Mesenchymal stem cell (in vitro differentiated cells and primary cell): ENCODE measurements at places on chromosomes 4 and X.

DNA sequence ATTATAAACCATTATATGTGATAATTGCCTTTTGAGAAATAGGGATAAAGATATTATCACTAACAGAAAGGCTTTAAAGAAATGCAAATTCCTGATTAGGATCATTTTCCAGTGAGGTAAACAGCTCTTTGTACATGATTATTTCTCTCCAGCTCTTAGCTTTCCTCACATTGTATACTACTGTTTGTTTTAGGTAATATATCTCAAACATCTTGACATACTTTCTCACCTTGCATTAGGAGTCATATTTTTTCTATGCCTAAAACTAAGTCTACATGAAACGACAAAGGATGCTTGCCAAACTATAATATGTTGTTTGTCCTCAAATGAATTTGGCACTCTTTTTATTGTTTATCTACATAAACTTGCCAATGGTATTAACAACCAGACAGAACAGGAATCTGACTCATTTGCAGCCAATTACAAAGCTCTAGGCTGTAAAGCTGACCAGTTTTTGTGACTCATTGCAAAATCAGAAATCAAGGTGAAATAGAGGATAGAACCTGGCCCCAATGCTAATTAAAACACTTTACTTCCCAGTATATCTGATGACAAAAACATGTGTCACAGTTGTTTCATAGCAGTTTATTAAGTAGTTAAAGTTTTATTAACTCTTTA, 107.0 kb downstream of the IQCM start:
- H3K27ac ChIP-seq: no peak overlapping the region
- no peak overlapping the region for H3K4me3 ChIP-seq
- no peaks in the 10 kb centered on the region for H3K36me3 ChIP-seq
- no peaks in the 10 kb centered on the region for H3K27me3 ChIP-seq

- H3K27me3 ChIP-seq: peaks cover 43% of the 10 kb centered on the region
- H3K36me3 ChIP-seq: no peaks in the 10 kb centered on the region
- peaks cover 16% of the 10 kb centered on the region for H3K4me1 ChIP-seq
- H3K4me3 ChIP-seq: peak overlapping the region; percentile 80
Measured at GRCh38 chrX:53321230-53321942, 40.0 kb upstream of the IQSEC2 start.

DNA sequence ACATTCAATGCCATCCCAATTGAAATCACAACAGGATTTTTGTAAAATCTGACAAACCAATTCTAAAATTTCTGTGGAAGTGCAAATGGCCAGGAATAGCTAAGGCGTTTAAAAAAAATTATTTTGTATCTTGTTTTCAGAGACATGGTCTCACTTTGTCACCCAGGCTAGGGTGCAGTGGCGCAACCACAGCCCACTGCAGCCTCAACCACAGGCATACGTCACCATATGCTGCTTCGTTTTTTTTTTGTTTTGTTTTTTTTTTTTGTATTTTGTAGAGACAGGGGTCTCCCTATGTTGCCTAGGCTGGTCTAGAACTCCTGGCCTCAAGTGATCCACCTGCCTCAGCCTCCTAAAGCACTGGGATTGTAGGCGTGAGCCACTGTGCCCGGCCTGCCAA, 24.5 kb downstream of the ZNF41 start:
- peaks cover 15% of the 10 kb centered on the region for H3K36me3 ChIP-seq
- DNase-seq: no peak
- H3K4me3 ChIP-seq: no peak overlapping the region
- H3K4me1 ChIP-seq: no peaks in the 10 kb centered on the region
- no peaks in the 10 kb centered on the region for H3K27me3 ChIP-seq

DNA sequence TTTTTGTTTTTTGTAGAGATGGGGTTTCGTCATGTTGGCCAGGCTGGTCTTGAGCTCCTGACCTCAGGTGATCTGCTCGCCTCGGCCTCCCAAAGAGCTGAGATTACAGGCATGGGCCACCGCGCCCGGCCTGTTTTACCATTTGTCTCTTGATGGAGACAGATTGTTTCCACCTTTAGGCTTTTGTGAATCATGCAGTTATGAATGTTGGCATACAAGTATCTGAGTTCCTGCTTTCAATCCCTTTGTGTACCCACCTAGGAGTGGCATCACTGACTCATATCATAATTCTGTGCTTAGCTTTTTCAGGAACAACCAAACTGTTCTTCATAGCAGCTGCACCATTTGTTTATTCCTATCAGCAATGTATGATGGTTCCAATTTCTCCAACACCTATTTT, 20.2 kb upstream of the MGST2 start:
- no peaks in the 10 kb centered on the region for H3K36me3 ChIP-seq
- H3K27me3 ChIP-seq: no peaks in the 10 kb centered on the region
- H3K27ac ChIP-seq: no peak overlapping the region
- no peak for DNase-seq
- H3K4me3 ChIP-seq: no peak overlapping the region

DNA sequence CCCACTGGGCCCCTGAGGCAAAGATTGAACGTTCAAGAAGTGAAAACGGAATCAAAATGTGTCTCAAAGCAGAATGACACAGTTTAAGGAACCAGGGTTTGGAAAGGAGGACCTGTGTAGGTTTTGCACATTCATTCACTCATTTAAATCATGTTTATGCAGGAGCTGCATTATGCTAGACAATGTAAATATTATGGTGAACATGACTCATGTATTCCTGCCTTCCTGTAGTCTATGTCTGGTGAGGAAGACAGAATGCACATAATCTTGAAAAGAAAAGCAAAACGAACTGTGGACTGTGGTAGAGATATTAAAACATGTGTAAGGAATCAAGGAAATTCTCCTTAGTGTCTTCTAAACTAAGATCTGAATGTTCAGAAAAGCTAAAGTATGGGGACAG, 311.8 kb upstream of the SMIM31 start:
- H3K27ac ChIP-seq: no peak overlapping the region
- H3K4me1 ChIP-seq: peaks cover 3% of the 10 kb centered on the region
- peak; percentile 17 for DNase-seq

GRCh38 chr4:83115656-83116285, 1.2 kb upstream of the PLAC8 start:
- peak overlapping the region; percentile 40 for H3K27ac ChIP-seq
- H3K4me1 ChIP-seq: peaks cover 3% of the 10 kb centered on the region
- no peaks in the 10 kb centered on the region for H3K27me3 ChIP-seq
- H3K4me3 ChIP-seq: no peak overlapping the region
- H3K36me3 ChIP-seq: no peaks in the 10 kb centered on the region
- DNase-seq: no peak
